AG10803 (cell line): ENCODE measurements at places on chromosomes 4 and X.

- no peak for DNase-seq
Measured at GRCh38 chrX:97344724-97345123, 461.0 kb downstream of the RPA4 start.

- no peak for DNase-seq
Measured at GRCh38 chr4:6106156-6106555, 87.9 kb upstream of the C4orf50 start.

DNA sequence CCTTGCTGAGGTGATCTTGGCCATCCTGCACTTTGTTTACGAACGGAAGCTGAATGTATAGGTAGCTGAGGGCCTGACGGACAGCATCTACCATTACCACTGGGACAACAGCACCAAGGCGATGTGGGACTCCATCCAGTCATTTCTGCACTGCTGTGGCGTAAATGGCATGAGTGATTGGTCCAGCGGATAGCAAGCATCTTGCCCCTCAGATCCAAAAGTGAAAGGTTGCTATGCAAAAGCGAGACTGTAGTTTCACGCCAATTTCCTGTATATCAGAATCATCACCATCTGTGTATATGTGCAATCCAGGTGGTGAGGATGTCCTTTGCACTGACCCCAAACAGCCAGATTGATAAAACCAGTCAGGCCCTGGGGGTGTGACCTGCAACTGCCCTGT, 4.2 kb upstream of the PYURF start:
- no peak for DNase-seq

GRCh38 chr4:172497321-172497720, 671.3 kb upstream of the GALNT7 start:
- no peak for DNase-seq

GRCh38 chr4:185256446-185256845, 47.0 kb downstream of the SNX25 start:
- peak; percentile 53 for DNase-seq

GRCh38 chrX:13087322-13088155, 43.1 kb upstream of the FAM9C start:
- peak; percentile 57 for DNase-seq

DNA sequence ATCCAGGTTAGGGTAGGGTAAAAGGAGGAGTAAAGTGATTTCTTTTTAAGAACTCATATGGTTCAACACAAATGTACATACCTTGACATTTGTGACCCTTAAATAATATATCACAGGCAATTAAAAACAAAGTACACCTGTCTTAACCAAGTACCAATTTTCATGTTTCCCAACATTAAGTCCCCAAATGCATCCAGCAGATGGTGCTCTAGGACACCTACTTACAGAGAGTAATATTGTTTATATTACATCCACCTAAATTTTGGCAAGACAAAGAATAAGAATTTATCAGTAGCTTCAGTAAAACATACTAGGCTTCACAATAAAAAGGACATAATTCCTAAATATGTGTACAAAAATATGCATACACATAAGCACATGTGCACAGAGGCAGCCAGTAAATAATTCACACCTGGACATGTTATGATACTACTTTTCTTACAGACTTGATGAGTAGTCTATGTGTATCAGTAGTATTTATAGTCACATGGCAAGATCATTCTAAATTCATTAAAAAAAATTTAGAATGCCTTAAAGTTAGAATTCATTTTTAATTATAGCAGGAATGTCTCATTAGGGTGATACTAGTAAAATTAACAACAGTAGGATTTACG, 219.7 kb downstream of the DCLK2 start:
- peak; percentile 66 for DNase-seq

GRCh38 chr4:79170077-79170476, 155.8 kb downstream of the NAA11 start:
- no peak for DNase-seq

DNA sequence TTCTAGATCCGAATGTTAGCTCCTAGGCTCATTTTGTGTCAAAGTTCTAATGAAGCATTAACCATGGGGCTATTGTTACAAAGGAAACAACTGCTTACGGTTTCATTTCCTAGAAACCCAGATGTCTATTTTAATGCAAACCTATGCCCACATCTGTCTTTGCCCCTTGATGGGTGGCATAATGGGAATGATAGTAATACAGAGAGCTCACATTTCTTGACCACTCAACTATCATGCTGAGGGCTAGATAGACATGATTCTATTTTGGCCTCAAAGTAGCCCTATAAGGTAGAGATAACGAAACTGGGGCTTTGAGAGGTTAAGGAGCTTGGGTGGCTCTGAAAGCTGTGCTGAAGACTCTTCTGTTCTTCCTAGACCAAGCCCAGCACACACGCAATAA, 1.9 kb downstream of the TLR7 start:
- no peak for DNase-seq

- peak; percentile 13 for DNase-seq
Measured at GRCh38 chrX:41541386-41541785, 94.2 kb downstream of the NYX start.

GRCh38 chr4:168893807-168894206, 116.2 kb downstream of the CBR4 start:
- DNase-seq, result no peak

GRCh38 chr4:55359397-55359916, 13.4 kb downstream of the SRD5A3 start:
- peak; percentile 70 for DNase-seq

GRCh38 chr4:77113069-77113468, 37.3 kb upstream of the CCNI start:
- no peak for DNase-seq

- no peak for DNase-seq
Measured at GRCh38 chr4:56696056-56696455, 15.0 kb upstream of the HOPX start.

- peak; percentile 82 for DNase-seq
Measured at GRCh38 chrX:12372111-12372510, 233.8 kb downstream of the FRMPD4 start.

DNA sequence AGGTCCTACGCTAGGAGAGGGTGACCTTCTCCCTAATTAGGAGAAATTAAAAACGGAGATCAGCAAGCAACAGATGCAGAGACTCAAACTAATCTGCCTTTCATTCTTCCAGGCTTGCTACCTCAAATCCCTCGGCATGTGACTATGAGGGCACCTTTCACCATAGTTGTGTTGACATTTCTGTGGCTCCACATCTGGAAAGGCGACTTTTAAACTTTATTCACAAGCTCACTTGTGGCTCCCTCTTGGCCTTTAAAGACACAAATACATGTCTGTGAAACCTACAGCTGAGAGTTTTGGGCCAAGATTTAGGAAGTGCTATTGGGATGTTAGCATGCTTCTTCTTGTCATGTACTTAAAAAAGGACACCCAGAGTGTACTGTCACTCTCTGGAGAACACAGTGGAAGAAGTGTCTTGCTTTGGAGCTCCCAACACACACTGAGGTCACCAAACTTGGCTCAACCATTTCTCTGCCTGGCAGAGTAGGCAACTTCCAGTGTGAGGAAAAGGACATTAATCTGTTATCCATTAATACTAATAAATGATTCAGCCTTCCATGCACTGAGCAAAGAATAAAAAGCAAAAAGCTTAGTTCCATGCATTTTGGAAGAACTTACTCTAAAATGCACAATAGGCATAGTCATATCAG, 60.1 kb downstream of the LDB2 start:
- DNase-seq, result no peak

- no peak for DNase-seq
Measured at GRCh38 chr4:84024405-84024804, 474.7 kb downstream of the NKX6-1 start.

DNA sequence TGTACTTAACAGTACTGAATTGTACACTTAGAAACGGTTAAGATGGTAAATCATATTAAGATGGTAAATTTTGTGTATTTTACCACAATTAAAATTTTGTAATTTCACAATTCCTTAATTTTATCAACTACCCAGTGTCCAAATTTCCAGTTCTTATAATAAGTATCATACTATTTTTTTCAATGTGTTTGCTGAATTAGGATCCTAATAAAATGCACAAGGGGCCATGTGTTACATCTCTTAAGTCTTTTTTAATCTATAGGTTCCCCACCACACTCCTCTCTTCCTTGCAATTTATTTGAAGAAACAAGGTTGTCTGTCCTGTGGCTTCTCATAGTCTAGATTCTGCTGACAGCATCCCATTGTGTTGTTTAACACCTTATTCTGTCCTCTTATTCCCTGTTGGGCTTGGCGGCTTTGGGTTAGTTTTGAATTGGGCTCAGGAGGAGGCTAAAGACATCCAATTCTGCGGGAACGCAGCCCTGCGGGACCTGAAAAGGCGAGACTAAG, 533 bp upstream of the SYAP1 start:
- no peak for DNase-seq

GRCh38 chr4:65007841-65008439, 598.7 kb upstream of the TECRL start:
- peak; percentile 6 for DNase-seq

GRCh38 chr4:64883087-64883807, 474.0 kb upstream of the TECRL start:
- no peak for DNase-seq

- no peak for DNase-seq
Measured at GRCh38 chrX:48784726-48785125, 1.7 kb upstream of the GATA1 start.

DNA sequence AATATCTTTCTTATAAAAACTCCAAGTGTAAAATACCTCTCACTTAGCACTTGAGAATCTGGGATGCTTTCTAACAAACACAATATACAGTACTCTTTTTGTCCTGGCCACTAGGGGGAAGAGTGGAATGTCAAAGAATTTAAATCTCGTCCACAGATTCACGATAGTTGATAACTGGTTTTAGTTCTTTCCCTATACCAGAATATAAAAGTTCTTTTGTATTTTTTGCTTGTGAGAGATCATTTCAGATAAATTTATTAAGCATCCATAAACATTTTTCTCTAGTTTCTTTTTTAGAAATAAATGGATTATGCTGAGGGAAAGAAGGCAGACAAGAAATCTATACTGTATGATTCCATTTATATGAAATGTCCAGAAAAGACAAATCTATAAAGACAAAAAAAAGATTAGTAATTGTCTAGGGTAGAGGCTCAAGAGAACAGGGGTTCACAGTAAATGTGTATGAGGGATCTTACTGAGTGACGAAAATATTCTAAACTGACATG, 50.4 kb downstream of the MGARP start:
- DNase-seq, result peak; percentile 71

- no peak for DNase-seq
Measured at GRCh38 chrX:72349190-72349589, 43.5 kb upstream of the CITED1 start.

DNA sequence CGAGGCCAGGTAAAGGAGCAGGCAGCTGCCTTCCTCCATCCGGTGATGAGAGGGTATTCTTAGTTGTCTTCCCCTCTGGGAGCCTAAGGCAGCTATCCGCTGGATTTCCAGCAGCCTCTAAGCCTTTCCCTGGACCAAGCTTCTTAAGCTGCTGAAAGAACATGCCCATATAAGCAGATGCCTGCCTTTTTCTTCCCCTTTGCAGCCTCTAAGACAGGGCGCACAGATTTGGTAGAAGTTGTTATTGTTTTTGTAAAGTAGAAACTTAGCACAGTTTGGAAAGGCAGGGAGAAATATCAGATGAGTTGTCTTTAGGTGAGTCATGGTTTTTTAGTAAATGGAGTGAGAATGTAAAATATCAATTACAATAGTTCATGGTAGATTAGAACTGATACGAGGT, 210.8 kb downstream of the ARHGAP10 start:
- DNase-seq, result no peak

GRCh38 chr4:57193209-57193810, 83.1 kb upstream of the IGFBP7 start:
- DNase-seq, result no peak

- DNase-seq, result peak; percentile 74
Measured at GRCh38 chr4:123649645-123650391, 253.2 kb downstream of the SPRY1 start.

DNA sequence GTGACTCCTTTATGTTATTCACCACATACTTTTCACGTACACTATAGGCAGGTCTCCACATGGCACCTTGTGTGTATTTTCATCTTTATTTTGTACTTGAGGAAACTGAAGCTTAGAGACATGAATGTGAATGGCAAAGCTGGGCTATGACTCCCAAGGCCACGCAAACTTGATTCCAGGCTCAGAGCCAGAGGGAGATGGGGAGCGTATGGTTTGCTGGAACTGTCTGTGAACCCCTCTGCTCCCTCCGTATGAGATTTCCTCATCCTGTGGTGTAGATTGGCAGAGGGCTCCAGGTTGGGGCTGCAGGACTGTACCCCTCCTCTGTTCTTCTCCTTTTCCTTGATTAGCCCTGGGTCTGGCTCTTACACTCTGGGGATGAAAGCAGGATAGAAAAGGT, 16.1 kb upstream of the STARD8 start:
- peak; percentile 49 for DNase-seq

DNA sequence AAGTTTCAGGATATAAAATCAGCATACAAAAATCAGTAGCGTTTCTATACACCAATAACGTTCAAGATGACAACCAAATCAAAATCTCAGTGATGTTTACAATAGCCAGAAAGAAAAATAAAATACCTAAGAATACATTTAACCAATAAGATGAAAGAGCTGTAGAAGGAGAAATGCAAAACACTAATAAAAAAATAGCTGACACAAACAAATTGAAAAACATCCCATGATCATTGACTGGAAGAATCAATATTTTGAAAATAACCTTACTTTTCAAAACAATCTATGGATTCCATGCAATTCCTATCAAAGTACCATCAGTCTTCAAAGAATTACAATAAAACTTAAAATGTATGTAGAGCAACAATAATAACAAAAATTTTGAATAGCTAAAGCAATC, 1096.3 kb downstream of the FAT4 start:
- no peak for DNase-seq

DNA sequence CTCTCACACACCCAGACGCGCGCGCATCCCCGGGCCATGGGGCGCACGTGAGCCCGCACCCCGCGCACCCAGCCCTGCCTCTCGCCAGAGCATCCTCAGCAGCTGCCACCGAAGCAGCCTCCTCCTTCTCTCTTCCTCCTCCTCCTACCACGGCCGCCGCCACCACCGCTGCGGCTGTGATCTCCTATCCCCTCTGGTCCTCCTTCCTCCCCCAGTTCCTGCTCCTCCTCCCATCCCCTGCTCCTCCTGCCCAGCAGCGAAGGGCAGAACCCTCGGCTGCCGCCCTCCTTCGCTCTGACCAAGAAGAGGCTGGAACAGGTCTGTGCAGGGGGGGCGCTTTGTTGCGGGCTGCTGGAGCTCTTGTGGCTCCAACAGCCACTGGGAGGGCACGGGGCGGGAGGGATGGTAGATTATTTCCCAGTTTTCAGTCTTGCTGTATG, 148.7 kb upstream of the CHRDL1 start:
- no peak for DNase-seq
